ENCODE measurements at places on chromosomes 5 and 9. TPM values are rescaled to one million over a fixed set of nuclear protein-coding genes. Genes with fewer than 3 reads are reported as not detected.

GRCh38 chr9:97480749-97481148 lies 20.7 kb upstream of the TMOD1 start:
- H3K4me1 ChIP-seq, result peaks cover 8% of the 10 kb centered on the region
- H3K27ac ChIP-seq, result no peak overlapping the region
- H3K4me3 ChIP-seq, result no peak overlapping the region
- DNase-seq, result no peak
- H3K36me3 ChIP-seq, result peaks cover 49% of the 10 kb centered on the region

DNA sequence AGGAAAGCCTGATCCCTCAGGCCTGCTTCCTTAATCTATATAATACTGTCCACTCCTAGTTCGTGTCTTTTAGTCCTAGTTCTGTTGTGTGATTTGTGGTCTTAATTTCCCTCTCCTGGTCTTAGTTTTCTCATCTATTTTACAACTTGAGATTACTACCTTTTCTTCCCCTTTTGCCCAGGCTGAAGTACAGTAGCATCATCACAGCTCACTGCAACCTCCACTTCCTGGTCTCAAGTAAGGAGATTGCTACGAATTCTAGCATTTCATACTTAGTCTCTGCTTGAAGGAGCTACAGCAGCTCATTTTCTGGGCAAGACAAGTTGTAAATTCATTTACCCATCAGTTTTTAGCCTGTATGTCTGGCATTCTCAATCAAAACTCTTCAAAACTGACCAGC lies 5.5 kb downstream of the TRIM32 start:
- H3K27ac ChIP-seq, result no peak overlapping the region
- no peak for DNase-seq
- peaks cover 2% of the 10 kb centered on the region for H3K36me3 ChIP-seq
- no peaks in the 10 kb centered on the region for H3K27me3 ChIP-seq
- no peak overlapping the region for H3K4me3 ChIP-seq
- H3K4me1 ChIP-seq, result peaks cover 59% of the 10 kb centered on the region

- no peak for DNase-seq
- no peak overlapping the region for H3K4me3 ChIP-seq
- no peaks in the 10 kb centered on the region for H3K27me3 ChIP-seq
- H3K27ac ChIP-seq, result no peak overlapping the region
These were observed 38.3 kb downstream of the ANKRD33B start for GRCh38 chr5:10602031-10602806.

GRCh38 chr9:35260186-35260585 lies 98.4 kb downstream of the UNC13B start:
- peaks cover 17% of the 10 kb centered on the region for H3K4me1 ChIP-seq
- no peak overlapping the region for H3K27ac ChIP-seq
- DNase-seq, result no peak
- H3K36me3 ChIP-seq, result no peaks in the 10 kb centered on the region
- no peaks in the 10 kb centered on the region for H3K27me3 ChIP-seq

DNA sequence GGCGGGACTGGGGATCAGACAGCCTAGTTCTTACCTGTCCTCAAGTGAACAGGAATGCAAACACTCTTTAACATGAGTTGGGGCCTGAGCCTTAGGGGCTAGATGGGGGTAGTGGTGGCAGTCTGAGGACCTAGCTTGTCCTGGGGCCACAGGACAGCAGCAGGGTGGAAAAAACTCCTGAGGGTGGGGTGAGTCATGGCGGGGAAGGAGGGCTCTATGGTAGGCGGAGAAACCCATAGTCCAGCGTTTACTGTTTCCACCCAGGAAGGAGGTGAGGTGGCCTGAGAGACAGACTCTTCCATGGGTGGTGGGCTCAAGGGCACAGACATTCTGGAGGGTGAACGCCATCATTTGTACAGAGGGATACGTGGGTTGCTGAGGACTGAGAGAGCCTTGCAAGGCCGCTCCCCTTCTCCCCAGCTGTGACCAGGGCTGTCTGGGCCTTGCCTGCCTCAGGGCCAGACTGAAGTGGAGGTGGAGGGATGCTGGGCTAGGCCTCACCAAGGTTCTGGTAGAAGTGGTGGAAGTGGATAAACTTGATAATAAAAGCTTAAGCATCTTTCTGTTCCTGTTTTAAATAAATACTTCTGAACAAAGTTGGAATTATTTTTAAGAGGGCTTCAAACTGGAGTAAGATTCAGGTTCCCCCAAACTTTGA lies 1.1 kb upstream of the TSPAN17 start:
- peaks cover 14% of the 10 kb centered on the region for H3K4me1 ChIP-seq
- no peaks in the 10 kb centered on the region for H3K36me3 ChIP-seq
- H3K27me3 ChIP-seq, result no peaks in the 10 kb centered on the region
- no peak overlapping the region for H3K27ac ChIP-seq

GRCh38 chr5:52007230-52007858 lies 624.1 kb downstream of the ISL1 start:
- no peak overlapping the region for H3K4me3 ChIP-seq
- no peaks in the 10 kb centered on the region for H3K27me3 ChIP-seq
- H3K4me1 ChIP-seq, result no peaks in the 10 kb centered on the region
- H3K36me3 ChIP-seq, result no peaks in the 10 kb centered on the region
- no peak overlapping the region for H3K27ac ChIP-seq

- peak overlapping the region; percentile 76 for H3K27ac ChIP-seq
- peaks cover 10% of the 10 kb centered on the region for H3K36me3 ChIP-seq
- H3K27me3 ChIP-seq, result no peaks in the 10 kb centered on the region
- DNase-seq, result peak; percentile 13
- no peak overlapping the region for H3K4me3 ChIP-seq
These were observed 8.7 kb downstream of the NACC2 start for GRCh38 chr9:136086213-136086881.

DNA sequence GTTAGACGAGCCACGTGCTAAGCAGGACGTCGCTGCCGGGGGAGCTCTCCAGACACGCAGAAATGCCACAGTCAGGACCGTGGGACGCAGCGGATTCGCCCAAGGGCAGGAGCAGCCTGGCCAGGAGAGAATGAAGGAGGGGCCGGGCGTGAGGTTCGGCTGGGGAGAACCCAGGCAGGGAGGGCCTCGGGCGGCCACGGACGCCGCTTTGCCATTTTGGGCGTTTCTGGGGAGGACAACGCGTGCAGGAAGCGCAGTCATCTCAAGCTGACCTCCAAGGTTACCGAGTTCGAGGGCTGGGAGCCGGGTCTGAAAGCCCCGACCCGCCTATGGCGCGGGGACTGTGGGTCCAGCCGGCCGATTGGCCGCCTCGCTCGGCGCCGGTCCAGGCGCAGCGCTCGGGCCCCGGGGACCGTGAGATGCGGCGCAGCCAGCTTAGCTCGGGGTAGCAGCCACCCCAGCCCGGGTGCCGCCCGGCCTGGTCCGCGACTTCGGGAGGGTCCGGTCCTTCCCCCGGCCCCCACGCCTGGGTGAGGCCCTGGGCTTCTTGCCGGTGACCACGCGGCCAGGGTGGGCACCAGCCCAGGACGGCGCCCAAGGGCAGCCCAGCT lies 760 bp upstream of the MAN1B1 start:
- no peaks in the 10 kb centered on the region for H3K27me3 ChIP-seq
- H3K27ac ChIP-seq, result peak overlapping the region; percentile 95
- H3K36me3 ChIP-seq, result peaks cover 47% of the 10 kb centered on the region
- H3K4me3 ChIP-seq, result peak overlapping the region; percentile 74
- H3K4me1 ChIP-seq, result peaks cover 17% of the 10 kb centered on the region

- no peak overlapping the region for H3K27ac ChIP-seq
- H3K36me3 ChIP-seq, result no peaks in the 10 kb centered on the region
- H3K4me3 ChIP-seq, result no peak overlapping the region
- H3K4me1 ChIP-seq, result no peaks in the 10 kb centered on the region
These were observed 387.5 kb downstream of the TRIM36 start for GRCh38 chr5:114782177-114782576.

GRCh38 chr9:35406183-35406959 lies 83.5 kb upstream of the RUSC2 start:
- H3K27me3 ChIP-seq, result no peaks in the 10 kb centered on the region
- peaks cover 33% of the 10 kb centered on the region for H3K36me3 ChIP-seq
- H3K4me3 ChIP-seq, result peak overlapping the region; percentile 16
- DNase-seq, result peak; percentile 73
- H3K27ac ChIP-seq, result no peak overlapping the region

GRCh38 chr5:93395010-93395409 lies 186.0 kb downstream of the NR2F1-AS1 start:
- H3K4me1 ChIP-seq, result no peaks in the 10 kb centered on the region
- H3K27ac ChIP-seq, result no peak overlapping the region
- H3K36me3 ChIP-seq, result no peaks in the 10 kb centered on the region

DNA sequence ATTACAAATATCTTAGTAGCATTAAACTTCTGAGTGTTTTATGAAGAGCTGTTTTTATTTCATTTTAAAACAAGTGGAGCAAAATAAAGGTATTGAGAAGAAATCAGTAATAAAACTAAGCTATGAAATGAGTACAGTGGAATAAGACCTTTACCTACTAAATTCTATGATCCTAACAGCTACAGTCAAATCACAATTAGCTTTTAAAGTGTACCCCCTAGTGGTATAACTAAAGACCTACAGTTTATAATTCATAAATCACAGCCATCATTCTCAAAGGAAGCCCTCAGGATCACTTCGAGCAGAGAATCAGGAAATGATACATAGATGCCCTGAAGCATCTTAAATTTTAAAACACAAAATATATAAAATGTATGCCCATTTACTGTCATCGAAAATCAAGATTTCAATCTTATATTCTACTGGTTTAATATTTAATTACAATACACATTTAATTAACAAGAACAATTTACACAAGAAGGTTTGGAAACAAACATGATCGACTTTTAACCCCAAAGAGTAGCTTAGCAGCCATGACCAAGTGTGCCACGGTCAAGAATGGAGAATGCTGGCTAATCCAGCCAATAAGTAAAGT lies 12.3 kb downstream of the CCNH start:
- DNase-seq, result no peak
- no peak overlapping the region for H3K27ac ChIP-seq
- peaks cover 14% of the 10 kb centered on the region for H3K4me1 ChIP-seq

- no peak overlapping the region for H3K4me3 ChIP-seq
- H3K4me1 ChIP-seq, result no peaks in the 10 kb centered on the region
- no peak overlapping the region for H3K27ac ChIP-seq
These were observed 83.6 kb downstream of the SMC2 start for GRCh38 chr9:104177676-104178075.

GRCh38 chr9:104993291-104993963 lies 65.5 kb upstream of the ABCA1 start:
- H3K4me3 ChIP-seq, result no peak overlapping the region
- peak overlapping the region; percentile 97 for H3K27ac ChIP-seq
- H3K4me1 ChIP-seq, result peaks cover 48% of the 10 kb centered on the region
- peak; percentile 52 for DNase-seq
- no peaks in the 10 kb centered on the region for H3K36me3 ChIP-seq

- peaks cover 76% of the 10 kb centered on the region for H3K4me1 ChIP-seq
- H3K36me3 ChIP-seq, result no peaks in the 10 kb centered on the region
- peak; percentile 85 for DNase-seq
- H3K27ac ChIP-seq, result peak overlapping the region; percentile 70
- H3K4me3 ChIP-seq, result no peak overlapping the region
- peaks cover 5% of the 10 kb centered on the region for H3K27me3 ChIP-seq
These were observed 7.1 kb upstream of the AGPAT2 start for GRCh38 chr9:136694163-136694871.

DNA sequence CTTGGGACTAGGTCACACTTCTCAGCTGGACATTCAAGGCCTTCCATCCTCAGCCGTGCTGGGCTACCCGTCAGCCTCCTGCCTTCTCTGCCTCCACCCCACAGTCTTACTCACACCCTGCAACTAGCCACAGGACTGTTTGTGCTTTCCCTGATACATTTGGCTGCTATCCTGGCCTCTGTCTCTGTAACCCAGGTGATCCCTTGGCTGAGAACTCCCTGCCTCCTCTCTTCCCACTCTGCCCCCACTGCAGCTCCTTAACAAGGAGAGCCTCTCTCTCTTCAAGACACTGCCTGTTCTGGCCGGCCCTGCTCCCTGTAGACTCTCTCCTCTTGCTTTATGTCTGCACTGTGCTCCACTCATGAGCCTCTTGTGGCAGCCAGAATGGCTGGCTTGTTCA lies 120.6 kb downstream of the MSX2 start:
- no peaks in the 10 kb centered on the region for H3K27me3 ChIP-seq
- no peaks in the 10 kb centered on the region for H3K36me3 ChIP-seq
- no peak overlapping the region for H3K4me3 ChIP-seq
- no peak for DNase-seq

- no peak overlapping the region for H3K4me3 ChIP-seq
- H3K4me1 ChIP-seq, result peaks cover 5% of the 10 kb centered on the region
- no peak overlapping the region for H3K27ac ChIP-seq
- no peaks in the 10 kb centered on the region for H3K27me3 ChIP-seq
These were observed 57.3 kb upstream of the ANKRD33B start for GRCh38 chr5:10506535-10506934.

- H3K4me1 ChIP-seq, result peaks cover 16% of the 10 kb centered on the region
- DNase-seq, result peak; percentile 61
- no peak overlapping the region for H3K4me3 ChIP-seq
These were observed 43.5 kb downstream of the SH3PXD2B start for GRCh38 chr5:172410662-172411483.

- no peaks in the 10 kb centered on the region for H3K36me3 ChIP-seq
- peak; percentile 65 for DNase-seq
- peaks cover 60% of the 10 kb centered on the region for H3K27me3 ChIP-seq
- H3K27ac ChIP-seq, result no peak within 1 kb of the TSS
- H3K4me3 ChIP-seq, result no peak within 1 kb of the TSS
These were observed at the start of gene DMRT3 for GRCh38 chr9:976258-976942. Gene DMRT3, plus strand, starts transcription at chr9:976655. Its CDS starts 347 bp downstream, at chr9:977002.

GRCh38 chr9:27556470-27556869 lies 16.8 kb downstream of the C9orf72 start:
- no peak overlapping the region for H3K4me3 ChIP-seq
- H3K36me3 ChIP-seq, result peaks cover 21% of the 10 kb centered on the region
- H3K4me1 ChIP-seq, result no peaks in the 10 kb centered on the region
- no peak overlapping the region for H3K27ac ChIP-seq
- DNase-seq, result no peak
- H3K27me3 ChIP-seq, result no peaks in the 10 kb centered on the region

- no peak overlapping the region for H3K4me3 ChIP-seq
- H3K27me3 ChIP-seq, result no peaks in the 10 kb centered on the region
- no peaks in the 10 kb centered on the region for H3K36me3 ChIP-seq
- H3K27ac ChIP-seq, result no peak overlapping the region
These were observed 28.1 kb upstream of the C9orf72 start for GRCh38 chr9:27601396-27601795.

- no peak overlapping the region for H3K27ac ChIP-seq
- H3K4me1 ChIP-seq, result no peaks in the 10 kb centered on the region
- no peaks in the 10 kb centered on the region for H3K27me3 ChIP-seq
These were observed 558.5 kb upstream of the ZNF462 start for GRCh38 chr9:106304401-106304920.

DNA sequence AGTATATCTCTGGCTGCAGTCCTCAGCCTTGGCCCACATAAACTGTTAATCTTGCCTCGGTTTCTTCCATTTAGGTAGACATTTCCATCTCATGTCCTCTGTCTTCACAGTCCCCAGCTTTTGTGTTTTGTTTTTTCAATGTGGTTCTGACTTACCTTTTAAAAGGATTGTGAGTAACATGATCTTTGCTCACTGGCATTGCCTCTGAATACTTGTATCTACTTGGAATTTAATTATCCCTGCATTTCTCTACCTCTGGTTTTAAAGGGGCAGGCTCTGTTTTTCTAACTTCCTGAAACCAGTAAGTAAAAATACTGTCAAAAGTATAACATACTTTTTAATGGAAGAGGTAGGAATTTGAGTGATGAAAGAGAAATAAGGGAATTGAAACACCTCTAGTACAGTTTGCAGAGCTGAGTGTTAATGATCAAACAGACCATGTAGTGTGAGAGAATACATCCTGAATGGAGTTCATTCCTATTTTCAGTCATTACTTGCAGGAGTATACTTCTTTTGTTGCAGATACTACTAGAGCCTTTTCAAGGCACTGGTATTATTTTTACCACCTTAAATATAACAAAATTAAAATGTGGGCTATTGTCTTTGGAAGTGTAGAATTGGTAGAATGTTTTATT lies 62.6 kb downstream of the MTREX start:
- H3K4me1 ChIP-seq, result no peaks in the 10 kb centered on the region
- H3K27ac ChIP-seq, result no peak overlapping the region
- no peak overlapping the region for H3K4me3 ChIP-seq
- no peaks in the 10 kb centered on the region for H3K27me3 ChIP-seq
- no peak for DNase-seq

CACFD1 gene
- 11.7 TPM for total RNA-seq

SLC9A3 gene
- 68.0 TPM for total RNA-seq

PCDHB16 gene
- 0.58 TPM for total RNA-seq

Data from stomach (tissue), 19 donors.